HFFc6 (cell line): ENCODE measurements at places on chromosomes 6 and 20. TPM values are rescaled to one million over a fixed set of nuclear protein-coding genes. Genes with fewer than 3 reads are reported as not detected.

GRCh38 chr6:151565940-151566339, 72.1 kb downstream of the CCDC170 start:
- peaks cover 2% of the 10 kb centered on the region; the same call in 1 of the 2 replicates for H3K27me3 ChIP-seq
- H3K4me1 ChIP-seq: no peaks in the 10 kb centered on the region
- no peak overlapping the region for H3K4me3 ChIP-seq

GRCh38 chr6:112626468-112627082, 279.4 kb downstream of the RFPL4B start:
- no peak overlapping the region for H3K4me3 ChIP-seq
- DNase-seq: peak; percentile 58
- H3K36me3 ChIP-seq: peaks cover under 1% of the 10 kb centered on the region; the same call in 1 of the 2 replicates
- peaks cover 8% of the 10 kb centered on the region for H3K4me1 ChIP-seq
- peak overlapping the region; percentile 75 for H3K27ac ChIP-seq

- no peaks in the 10 kb centered on the region for H3K27me3 ChIP-seq
- no peak for DNase-seq
- no peak overlapping the region for H3K4me3 ChIP-seq
- H3K27ac ChIP-seq: no peak overlapping the region
These were observed 66.5 kb upstream of the ADGRG6 start for GRCh38 chr6:142235272-142235671.

MMP24 gene
- 0.48 and 0.91 TPM in 2 replicates for total RNA-seq

KIF25 gene
- total RNA-seq: not detected in 3 replicates
